Activated CD4-positive, alpha-beta T cell treated with anti-CD3 and anti-CD28 coated beads, Interleukin-2, amount 50 U/mL, for 48 hours (primary cell): ENCODE measurements at places on chromosomes 4 and X.
A peak's percentile ranks its signal among the peaks of the same experiment; 100 is the strongest.

DNA sequence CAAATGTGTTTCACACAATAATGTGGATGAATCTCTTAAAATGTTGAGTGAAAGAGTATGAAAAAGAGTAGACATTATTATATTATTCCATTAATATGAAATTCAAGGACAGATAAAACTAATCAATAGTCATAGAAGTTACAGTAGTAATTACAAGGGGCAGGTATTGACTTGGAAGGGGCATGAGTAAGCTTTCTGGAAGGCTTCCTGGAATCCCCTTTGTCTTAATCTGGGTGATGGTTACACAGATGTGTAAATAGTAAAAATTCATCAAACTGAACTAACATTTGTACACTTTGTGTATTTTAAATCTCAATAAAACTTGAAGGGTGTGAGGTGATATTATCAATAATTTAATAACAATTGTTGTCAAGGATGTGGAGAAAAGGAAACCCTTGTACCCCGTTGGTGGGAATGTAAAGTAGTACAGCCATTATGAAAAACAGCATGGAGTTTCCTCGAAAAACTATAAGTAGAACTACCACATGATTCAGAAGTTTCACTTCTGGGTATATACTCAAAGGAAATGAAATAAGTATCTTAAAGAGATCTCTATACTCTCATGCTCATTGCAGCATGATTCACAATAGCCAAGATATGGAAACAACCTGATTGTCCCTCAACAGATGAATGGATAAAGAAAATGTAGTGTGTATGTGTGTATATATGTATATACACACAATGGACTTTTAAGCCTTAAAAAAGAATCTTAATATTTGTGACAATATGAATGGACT is 96.9 kb upstream of the MID1IP1 start:
- no peak for DNase-seq

GRCh38 chr4:182448281-182449151 is 205.3 kb downstream of the TENM3 start:
- DNase-seq = peak; percentile 41

GRCh38 chr4:54384563-54384962 is 155.5 kb downstream of the PDGFRA start:
- DNase-seq = peak; percentile 2

DNA sequence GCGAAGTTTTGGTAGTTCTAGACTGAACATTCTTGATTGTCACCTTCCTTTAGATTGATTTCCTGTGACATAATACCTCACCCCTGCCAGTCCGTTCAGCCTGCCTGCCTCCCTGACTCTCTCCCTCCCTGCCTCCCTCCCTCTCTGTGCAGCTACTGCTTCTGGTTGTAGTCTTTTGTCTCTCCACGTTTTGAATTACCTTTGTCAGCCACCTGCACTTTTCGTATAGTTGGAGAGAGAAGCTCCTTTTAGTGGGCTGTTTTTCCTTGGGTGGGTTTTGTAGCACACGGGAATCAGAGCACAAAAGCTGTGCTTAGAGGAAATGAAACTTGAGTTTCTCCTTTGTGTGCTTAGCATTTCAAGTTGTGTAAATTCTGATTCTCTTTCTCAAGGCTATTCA is 32.6 kb upstream of the MSMO1 start:
- DNase-seq = no peak

DNA sequence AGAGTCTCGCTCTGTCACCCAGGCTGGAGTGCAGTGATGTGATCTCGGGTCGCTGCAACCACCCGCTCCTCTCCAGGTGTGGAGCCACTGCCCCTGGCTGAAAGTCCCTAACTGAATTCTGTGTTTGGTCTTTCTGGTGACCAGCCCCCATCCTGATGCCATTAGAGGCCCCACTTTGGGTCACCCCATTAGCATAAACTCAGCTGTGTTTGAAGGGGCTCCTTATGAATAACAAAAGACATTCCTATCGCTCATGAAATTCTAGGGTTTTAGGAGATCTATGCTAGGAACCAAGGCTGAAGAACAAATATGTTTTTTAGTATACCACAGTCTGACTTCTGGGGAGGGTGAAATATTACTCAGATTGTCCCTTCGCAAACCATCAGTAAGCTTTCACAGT is 652.9 kb downstream of the ADGRL3 start:
- DNase-seq = no peak

- DNase-seq = no peak
Observed at GRCh38 chr4:81906905-81907304, 435.2 kb upstream of the RASGEF1B start.

GRCh38 chrX:2445662-2446623 is 54.8 kb downstream of the DHRSX start:
- DNase-seq = no peak

DNA sequence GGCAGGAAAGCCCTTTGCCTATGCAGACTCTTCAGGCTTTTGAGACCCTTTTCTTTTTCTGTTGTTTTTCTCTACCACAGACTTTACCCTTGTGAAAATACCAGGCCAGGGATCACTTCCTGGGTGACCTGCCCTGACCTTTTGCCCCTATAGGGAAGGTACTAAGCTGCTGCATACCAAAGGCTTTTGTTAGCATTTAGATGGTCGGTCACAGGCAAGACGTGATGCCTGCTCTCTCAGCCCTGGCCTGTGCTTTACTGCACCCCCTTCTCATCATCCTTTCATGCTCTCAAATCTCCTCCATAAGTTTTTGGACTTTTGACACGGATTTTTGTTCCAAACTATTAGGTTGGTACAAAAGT is 98.2 kb downstream of the ARHGAP10 start:
- no peak for DNase-seq

GRCh38 chr4:63620271-63620670 is 789.0 kb downstream of the TECRL start:
- no peak for DNase-seq

GRCh38 chrX:18574591-18574990 is 97.3 kb downstream of the RS1 start:
- no peak for DNase-seq

DNA sequence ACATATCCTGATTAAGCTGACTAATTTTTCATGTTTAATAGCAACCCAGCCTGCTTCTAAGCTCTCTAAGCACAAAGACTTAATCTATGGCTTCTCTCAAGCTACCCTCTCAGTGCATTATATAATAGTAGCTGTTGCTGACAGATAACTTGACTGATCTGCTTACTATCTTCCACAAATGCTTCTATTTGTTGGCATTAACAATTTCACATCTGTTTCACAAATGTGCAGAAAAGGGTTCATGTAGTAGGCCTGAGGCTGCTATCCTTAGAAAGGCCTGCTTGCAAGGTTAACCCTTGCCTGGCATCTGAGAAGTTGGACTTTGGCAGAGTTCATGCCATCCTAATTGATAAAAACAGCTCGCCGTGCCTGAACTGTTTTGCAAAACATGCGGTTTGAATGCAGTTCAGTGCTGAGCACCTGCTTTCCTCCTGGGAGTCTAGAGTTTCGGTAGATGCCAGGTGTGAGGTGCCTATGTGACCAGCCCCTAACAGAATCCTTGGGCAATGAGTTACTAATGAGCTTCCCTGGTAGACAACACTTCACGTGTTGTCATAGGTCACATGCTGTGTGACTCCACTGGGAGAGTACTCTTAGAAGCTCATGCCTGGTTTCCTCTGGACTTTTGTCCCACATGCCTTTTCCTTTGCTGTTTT is 68.4 kb downstream of the NSG1 start:
- DNase-seq = no peak

DNA sequence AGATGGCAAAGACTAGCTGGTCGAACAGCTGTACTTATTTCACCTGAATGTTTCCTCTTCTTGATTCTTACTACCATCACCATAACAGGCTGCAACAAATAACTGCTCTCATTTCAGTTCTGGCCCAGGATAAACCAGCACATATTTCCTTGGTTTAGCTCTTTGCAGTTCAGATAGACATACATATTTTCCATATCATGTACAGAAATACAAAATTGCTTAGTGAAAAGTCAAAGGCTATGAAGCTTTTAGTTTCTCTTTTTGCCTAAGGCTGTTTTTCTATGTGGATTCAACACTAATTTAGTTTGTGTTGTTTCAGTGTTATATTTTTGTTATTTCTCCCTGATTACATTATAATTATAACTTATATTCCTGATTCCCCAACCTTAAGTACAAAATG is 103.6 kb upstream of the BMP3 start:
- no peak for DNase-seq

- no peak for DNase-seq
Observed at GRCh38 chr4:158193171-158193749, 17.0 kb upstream of the TMEM144 start.

DNA sequence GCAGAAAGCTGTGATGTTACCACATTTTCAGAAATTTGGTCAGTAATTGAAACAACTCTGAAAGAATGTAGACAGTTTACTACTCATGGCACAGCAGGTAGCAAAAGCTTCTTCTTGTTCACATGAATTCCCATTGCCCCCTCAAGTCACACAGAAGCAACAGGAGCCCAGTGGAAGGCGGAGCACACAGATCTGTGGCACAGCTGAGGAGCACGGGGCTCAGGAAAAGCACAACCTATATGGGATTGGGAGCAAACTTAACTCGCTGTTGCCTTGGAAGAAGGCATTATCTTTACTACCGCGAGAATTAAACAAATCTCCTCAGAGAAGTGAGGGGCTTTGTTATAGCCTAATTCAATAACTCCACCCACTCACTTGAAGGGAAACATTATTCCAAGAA is 358.5 kb downstream of the SPOCK3 start:
- DNase-seq = no peak

DNA sequence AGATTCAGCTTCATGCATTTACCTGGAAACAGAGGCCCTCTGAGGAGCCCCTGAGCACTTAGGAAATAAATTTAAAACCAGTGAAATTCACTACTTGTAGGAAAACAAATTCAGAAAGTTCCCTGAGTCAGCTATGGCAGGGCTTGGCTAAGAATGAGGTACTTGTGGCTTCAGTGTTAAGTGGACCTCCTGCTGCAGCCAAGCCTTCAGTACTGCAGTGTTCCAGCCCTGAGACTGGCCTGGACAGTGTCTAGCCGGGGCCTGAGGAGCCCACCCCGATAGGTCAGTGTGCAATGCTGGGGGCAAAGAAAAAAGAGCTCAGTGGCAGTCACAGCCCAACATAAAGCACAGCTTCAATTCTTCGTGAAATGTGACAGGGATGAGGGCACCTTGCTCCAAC is 41.9 kb downstream of the F11 start:
- no peak for DNase-seq

DNA sequence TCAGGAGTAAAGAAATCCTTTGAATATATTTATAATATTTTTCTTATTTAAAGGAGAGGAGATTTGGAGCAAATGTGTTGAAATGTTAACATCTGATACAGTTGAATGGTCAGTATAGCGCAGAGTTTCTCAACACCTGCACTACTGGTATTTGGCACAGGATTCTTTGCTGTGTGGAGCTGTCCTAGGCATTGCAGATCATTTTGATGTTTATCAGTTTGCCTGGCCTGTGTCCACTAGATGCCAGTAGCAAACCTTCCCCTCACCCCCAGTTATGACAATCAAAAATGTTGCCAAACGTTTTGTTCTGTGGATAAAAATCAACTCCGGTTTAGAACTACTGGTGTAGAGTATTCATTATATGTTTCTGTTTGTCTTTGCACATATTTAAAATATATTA is 765.3 kb upstream of the SLIT2 start:
- DNase-seq = no peak

DNA sequence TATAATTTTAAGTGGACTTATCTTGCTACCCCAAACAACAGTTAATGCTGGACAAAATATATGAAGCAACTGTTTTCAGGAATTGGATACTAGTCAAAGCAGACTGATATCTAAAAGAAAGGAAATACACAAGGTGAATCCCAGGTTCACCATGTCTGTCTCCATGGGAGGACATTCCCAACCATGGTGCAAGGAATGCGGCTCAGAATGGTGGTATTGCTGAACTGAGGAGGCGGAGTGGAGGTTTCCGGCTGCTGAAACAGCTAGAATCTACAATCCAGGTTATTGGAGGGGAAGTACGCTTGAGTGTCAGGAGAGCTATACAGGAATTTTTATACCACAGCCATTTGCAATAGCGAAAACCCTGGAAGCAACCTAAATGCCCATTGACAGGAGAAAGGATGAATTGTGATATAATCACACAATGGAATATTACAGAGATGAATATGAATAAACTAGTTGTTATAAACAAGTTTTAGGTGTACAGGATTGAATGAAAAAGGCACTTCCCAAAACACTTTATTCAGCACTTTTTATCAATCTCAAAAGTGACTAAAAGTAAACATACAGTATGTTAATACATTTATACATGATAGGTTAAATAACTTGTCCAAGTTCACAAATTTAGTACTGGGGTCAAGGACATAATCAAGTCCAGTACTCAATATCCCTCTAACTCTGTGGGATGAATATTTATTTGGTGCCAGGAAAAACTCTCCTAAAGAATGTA is 9.0 kb downstream of the HMGB2 start:
- DNase-seq = no peak

DNA sequence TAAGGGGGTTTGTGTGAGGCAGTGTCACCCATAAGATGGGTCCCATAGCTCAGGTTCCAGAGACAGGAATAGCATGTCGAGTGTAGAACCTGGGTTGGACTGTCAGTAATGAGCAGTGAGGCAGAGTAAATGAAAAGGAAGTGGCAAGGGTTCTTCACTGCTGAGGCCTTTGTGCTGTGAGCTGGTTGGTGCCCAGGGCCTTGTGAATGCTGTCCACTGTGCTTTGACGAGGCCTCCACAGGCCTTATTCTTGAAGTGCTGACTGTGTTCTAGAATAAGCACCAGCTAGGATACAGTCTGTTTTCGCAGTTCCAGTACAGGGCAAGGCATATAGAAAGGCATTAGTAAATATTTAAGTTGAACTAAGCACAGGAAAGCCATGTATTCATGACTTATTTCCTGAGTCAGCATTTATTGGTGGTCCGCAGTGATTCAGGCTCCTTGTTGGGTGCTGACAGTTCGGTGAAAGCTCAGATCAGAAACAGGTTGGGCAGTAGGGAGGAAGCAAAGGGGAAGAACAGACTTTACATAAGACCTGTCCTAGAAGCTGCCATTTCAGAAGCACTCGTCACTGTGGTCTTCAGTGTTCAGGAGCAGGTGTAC is 25.6 kb upstream of the TADA2B start:
- no peak for DNase-seq

GRCh38 chr4:147052361-147052760 is 106.7 kb upstream of the TTC29 start:
- DNase-seq = no peak

- DNase-seq = no peak
Observed at GRCh38 chr4:95198961-95199360, 349.8 kb downstream of the UNC5C start.

DNA sequence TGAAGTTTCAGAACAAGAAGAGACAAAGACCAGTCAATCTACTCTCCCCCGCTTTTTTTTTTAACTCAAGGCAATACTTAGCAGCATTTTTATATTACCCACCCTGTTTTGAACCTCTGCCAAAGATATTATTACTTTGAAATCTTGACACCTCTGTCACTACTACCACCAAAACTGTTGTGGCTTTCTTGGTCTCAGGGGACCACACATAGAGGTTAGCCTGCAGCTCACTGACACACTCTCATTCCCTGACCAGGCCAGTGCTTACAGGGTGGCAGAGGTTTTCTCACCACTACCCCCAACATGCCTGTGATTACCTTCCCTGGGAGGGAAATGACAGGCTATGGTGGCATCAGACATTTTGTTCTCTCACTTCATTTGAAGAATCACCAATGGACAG is 137.4 kb upstream of the STIM2 start:
- no peak for DNase-seq
